ENCODE measurements at places on chromosomes 2 and 18. TPM values are rescaled to one million over a fixed set of nuclear protein-coding genes. Genes with fewer than 3 reads are reported as not detected.
A peak's percentile ranks its signal among the peaks of the same experiment; 100 is the strongest.

Gene SLC11A1
- total RNA-seq = 2.1 TPM

Gene ZNF385B
- total RNA-seq = 18.1 TPM

Gene CD207
- not detected for total RNA-seq

Gene ALK
- total RNA-seq = 0.11 TPM

Gene ACOXL
- total RNA-seq = not detected

- H3K4me1 ChIP-seq = no peaks in the 10 kb centered on the region
- no peaks in the 10 kb centered on the region for H3K27me3 ChIP-seq
- H3K4me3 ChIP-seq = no peak overlapping the region
Observed at GRCh38 chr2:163667064-163667887, 68.5 kb downstream of the FIGN start.

GRCh38 chr18:10776493-10776892 is 250.7 kb downstream of the NAPG start:
- peaks cover 2% of the 10 kb centered on the region for H3K27me3 ChIP-seq
- no peak overlapping the region for H3K27ac ChIP-seq
- H3K4me1 ChIP-seq = no peaks in the 10 kb centered on the region
- H3K4me3 ChIP-seq = no peak overlapping the region

DNA sequence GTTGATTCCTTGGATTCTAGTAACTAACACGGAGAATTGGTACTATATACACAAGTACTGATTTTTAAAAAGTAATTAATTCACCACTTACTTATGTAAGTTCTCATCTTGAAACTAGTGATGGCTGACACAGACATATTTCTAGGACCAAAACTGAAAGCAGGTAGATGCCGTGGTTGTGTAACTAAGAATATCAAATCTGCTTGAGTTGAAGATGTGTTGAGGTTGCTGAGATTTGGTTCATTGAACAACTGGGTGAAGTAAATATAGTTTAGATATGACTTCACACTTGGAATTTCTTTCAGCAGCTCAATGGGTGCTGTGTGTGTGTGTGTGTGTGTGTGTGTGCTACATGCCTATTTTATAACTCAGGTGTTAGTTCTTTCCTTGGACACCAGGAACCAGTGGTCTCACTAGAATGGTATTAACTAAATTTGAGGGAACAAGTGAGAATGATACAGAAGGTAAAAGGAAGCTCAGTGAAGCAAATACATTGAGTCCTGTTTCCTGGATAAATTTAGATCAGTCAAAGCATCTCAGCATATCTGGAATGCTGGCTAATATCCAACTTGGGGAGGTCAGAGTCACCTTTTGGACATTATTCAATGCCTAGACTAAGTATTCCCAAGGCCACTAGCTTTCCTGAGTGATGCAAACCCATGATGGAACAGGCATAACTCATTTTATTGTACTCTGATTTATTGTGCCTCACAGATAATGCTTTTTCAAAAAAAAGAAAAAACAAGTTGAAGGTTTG is 110.7 kb upstream of the ZEB2 start:
- no peaks in the 10 kb centered on the region for H3K36me3 ChIP-seq
- no peak overlapping the region for H3K27ac ChIP-seq
- H3K4me3 ChIP-seq = no peak overlapping the region

DNA sequence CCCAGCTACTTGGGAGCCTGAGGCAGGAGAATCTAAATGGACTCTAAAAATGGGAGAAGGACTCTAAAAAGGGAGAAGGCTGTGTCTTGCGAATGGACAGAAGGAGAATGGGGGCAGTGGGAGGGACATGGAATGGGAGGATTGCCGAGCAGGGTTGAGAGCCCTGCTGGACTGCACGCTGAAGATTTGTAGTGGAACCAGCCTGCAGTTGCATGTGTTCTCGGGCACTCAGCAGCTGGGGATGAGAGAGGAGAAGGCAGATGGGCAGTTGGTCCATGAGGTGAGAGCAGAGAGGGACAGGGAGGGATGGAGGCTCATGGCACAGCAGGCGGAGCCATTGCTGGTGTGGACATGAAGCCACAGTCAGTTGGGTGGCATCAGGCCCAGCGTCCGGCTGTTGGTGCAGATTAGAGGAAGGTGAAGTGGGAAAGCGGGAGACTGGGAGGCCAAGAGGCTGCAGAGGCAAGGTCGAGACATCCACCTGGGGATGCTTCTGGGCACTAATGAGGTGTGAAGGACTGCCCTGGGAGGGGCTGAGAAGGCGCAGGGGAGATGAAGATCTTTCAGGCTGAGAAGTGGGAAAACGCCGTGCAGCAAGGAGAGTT is 40.7 kb downstream of the DCDC2C start:
- DNase-seq = no peak
- no peak overlapping the region for H3K27ac ChIP-seq
- H3K4me1 ChIP-seq = no peaks in the 10 kb centered on the region
- H3K4me3 ChIP-seq = no peak overlapping the region
- peaks cover 3% of the 10 kb centered on the region for H3K27me3 ChIP-seq

DNA sequence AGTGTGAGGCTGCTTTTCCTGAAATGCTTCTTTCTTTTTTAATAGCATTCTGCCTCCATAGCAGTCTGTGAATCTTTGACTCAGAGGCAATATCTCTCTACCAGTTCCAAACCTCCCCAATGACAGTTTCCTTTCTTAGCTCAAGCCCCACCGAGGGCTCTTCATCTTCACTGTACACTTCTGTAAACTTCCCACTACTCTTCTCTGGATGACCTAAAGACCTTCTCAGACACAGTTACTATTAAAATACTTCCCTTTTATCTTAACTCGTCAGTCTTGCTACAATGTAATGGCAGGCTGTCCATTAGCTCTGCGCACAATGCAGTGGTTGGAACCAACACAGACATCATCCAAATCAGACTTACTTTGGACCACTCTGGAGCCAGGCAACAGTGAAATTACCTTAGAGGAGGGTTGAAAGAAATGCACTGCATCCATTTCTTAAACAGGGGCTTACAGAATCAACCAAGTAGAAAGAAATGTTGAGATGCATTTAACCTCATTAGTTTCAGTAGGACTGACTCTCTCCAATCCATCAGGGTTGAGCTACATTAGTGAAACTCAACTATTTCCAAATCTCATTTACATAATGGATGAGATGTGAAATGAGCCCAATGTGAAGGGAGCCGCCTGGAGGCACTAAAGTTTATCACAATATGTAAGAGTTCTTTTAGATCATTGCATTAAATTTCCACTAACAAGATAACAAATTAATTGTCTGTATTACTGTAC is 343.8 kb downstream of the SETBP1 start:
- H3K27ac ChIP-seq = no peak overlapping the region
- no peaks in the 10 kb centered on the region for H3K27me3 ChIP-seq
- H3K4me1 ChIP-seq = peaks cover 3% of the 10 kb centered on the region
- no peak overlapping the region for H3K4me3 ChIP-seq

DNA sequence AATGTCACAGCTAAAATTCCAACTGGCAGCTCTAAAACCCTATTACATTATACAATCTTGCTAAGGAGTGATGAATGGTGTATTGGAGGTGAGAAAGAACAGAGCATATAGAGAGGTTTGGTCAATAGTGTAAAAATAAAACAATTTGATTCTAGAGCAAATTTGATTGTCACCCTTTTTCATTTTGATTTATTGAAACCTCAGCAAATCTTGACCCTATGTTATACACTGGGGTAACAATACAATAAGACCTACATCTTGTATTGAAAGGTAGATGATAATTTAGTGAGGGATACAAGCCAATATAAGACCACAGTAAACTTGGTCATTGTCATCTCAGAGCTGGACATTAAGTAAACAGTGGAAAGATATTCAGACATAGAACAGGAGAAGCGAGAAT is 671.9 kb downstream of the IRS1 start:
- H3K36me3 ChIP-seq = no peaks in the 10 kb centered on the region
- no peaks in the 10 kb centered on the region for H3K27me3 ChIP-seq
- peaks cover 36% of the 10 kb centered on the region for H3K4me1 ChIP-seq
- no peak overlapping the region for H3K4me3 ChIP-seq
- no peak for DNase-seq
- peak overlapping the region; percentile 44 for H3K27ac ChIP-seq

DNA sequence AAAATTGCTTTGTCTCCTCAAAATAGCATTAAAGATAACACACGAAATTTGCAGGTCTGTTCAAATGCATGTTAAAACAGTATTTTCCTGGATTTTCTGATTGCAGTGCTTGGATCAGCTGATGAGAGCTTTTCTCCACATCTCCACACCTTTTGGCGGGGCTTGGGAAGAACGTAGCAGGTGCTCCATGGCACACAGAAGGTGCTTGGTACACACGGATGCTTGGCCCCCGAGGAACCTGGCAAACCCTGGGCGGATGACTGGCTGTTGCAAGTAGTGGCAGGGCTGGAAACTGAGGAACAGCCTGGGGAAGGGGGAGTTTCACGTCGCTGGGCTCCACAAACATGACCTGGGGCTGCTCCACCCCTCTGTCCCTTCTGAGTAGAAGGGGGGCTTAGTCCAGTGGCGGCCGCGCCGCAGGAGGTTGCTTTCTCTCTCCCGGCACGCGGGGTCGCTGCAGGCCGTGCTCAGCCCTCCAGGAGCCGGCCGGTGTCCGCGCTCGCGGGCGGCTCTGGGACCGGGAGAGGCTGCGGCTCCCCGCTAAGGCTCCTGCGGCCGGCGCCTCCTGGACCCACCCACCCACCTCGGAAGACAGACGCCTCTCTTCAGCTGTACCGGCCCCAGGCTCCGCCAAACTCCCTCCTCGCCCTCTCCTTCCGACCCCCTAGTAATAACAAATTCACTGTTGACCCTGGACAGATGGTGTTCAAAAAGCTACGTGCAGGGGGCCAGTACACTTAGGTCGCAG is 69.3 kb downstream of the MARCO start:
- peaks cover 13% of the 10 kb centered on the region for H3K27me3 ChIP-seq
- H3K4me1 ChIP-seq = no peaks in the 10 kb centered on the region
- H3K36me3 ChIP-seq = no peaks in the 10 kb centered on the region
- DNase-seq = peak; percentile 47

GRCh38 chr2:109538546-109538945 is 75.2 kb downstream of the SEPTIN10 start:
- no peak overlapping the region for H3K27ac ChIP-seq
- no peak for DNase-seq
- no peaks in the 10 kb centered on the region for H3K36me3 ChIP-seq
- no peak overlapping the region for H3K4me3 ChIP-seq
- no peaks in the 10 kb centered on the region for H3K27me3 ChIP-seq

DNA sequence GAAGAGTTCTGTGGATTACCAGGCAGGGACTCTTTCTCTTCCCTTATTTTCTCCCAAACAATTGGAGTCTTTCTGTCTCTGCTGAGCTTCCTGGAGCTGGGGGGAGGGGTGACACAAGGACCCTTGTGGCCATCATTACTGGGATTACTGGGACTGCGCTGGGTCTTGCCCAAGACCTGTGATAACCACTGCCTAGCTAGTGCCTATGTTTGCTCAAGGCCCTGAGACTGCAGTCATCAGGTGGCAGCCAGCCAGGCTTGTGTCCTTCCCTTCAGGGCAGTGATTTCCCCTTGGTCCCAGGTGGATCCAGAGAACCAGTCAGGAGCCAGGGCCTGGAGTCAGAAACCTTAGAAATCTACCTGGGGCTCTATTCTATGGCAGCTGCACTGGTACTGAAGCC is 355.6 kb downstream of the PARD3B start:
- H3K36me3 ChIP-seq = no peaks in the 10 kb centered on the region
- no peaks in the 10 kb centered on the region for H3K27me3 ChIP-seq
- H3K4me3 ChIP-seq = no peak overlapping the region
- H3K27ac ChIP-seq = no peak overlapping the region
- DNase-seq = peak; percentile 28

DNA sequence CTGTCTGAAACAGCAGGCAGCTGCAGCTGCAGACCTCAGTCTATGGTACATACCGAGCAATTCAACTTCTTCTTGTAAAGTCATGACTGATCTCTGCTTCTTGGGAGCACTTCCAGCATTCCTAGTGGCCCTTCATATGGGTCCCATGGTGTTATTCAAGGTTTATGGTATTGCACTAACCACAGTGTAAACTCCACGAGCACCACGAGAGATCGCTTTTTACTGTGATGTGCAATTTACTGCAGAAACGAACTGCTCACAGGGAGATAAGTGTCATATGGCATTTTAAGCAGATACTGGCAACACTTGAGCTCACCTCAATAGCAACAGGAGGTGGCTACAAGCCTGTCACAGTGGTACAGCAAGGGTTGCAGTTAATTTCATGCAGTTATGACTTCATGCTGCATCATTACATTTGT is 38.6 kb upstream of the SH3BP4 start:
- H3K4me3 ChIP-seq = no peak overlapping the region
- no peaks in the 10 kb centered on the region for H3K4me1 ChIP-seq
- H3K36me3 ChIP-seq = no peaks in the 10 kb centered on the region
- no peak overlapping the region for H3K27ac ChIP-seq
- DNase-seq = no peak

GRCh38 chr2:240986787-240987411 is 11.5 kb upstream of the SNED1 start:
- H3K36me3 ChIP-seq = no peaks in the 10 kb centered on the region
- no peak overlapping the region for H3K27ac ChIP-seq
- no peak overlapping the region for H3K4me3 ChIP-seq

- no peaks in the 10 kb centered on the region for H3K4me1 ChIP-seq
- H3K4me3 ChIP-seq = no peak overlapping the region
- H3K27me3 ChIP-seq = no peaks in the 10 kb centered on the region
- no peak overlapping the region for H3K27ac ChIP-seq
- no peaks in the 10 kb centered on the region for H3K36me3 ChIP-seq
Observed at GRCh38 chr2:4715065-4715464, 977.1 kb upstream of the SOX11 start.

DNA sequence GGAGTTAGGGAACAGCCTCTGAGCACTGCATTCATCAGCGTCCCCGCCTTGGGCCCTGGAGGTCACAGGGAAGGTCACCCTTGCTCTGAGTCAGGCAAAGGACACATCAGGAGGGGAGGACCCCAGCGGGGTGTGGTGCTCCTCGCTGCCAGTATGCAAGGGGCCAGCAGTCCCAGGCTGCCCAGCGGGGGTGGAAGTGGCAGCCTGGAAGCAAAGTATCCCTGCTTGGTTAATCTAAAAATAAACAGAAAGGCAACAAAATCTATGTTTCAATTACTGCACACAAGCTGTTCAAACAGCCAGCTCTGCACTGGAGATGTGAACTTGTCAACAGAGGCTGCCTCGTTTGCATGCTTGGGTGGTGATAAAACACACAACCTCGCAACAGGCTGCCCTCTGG is 164.1 kb downstream of the KLHL29 start:
- no peaks in the 10 kb centered on the region for H3K36me3 ChIP-seq
- H3K27ac ChIP-seq = no peak overlapping the region
- no peaks in the 10 kb centered on the region for H3K27me3 ChIP-seq

Data from psoas muscle (tissue), 8 donors.